ENCODE measurements at places on chromosomes 6 and 20. TPM values are rescaled to one million over a fixed set of nuclear protein-coding genes. Genes with fewer than 3 reads are reported as not detected.

DNA sequence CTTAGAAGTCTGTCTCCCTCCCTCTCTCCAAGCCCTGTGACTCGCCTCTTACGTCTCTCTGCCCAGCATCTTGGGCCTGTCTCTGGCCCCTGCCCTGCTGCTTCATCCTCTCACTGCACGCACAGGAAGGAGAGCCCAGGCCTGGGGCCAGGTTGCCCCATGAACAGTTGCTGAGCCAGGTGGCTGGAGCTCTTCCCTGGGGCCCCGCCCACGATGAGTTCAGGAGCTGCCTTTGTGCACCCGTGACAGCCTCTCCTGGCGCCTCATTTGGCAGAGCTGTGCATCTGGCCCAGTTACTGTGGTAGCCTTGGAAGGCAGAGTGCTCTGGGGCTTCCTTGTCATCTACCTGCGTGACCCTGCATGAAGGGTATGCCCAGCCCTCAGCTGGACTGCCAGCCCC is 44.5 kb downstream of the SLC52A3 start:
- H3K4me1 ChIP-seq: no peaks in the 10 kb centered on the region
- no peak overlapping the region for H3K4me3 ChIP-seq
- H3K36me3 ChIP-seq: no peaks in the 10 kb centered on the region
- DNase-seq: no peak
- H3K27me3 ChIP-seq: peaks cover 37% of the 10 kb centered on the region
- H3K27ac ChIP-seq: no peak overlapping the region

- no peaks in the 10 kb centered on the region for H3K27me3 ChIP-seq
- H3K27ac ChIP-seq: no peak overlapping the region
- DNase-seq: no peak
Observed at GRCh38 chr6:97049253-97050011, 124.9 kb downstream of the KLHL32 start.

- no peaks in the 10 kb centered on the region for H3K27me3 ChIP-seq
- no peaks in the 10 kb centered on the region for H3K4me1 ChIP-seq
- no peak overlapping the region for H3K4me3 ChIP-seq
- H3K27ac ChIP-seq: no peak overlapping the region
- DNase-seq: no peak
Observed at GRCh38 chr6:9901376-9901775, 513.5 kb downstream of the TFAP2A start.

DNA sequence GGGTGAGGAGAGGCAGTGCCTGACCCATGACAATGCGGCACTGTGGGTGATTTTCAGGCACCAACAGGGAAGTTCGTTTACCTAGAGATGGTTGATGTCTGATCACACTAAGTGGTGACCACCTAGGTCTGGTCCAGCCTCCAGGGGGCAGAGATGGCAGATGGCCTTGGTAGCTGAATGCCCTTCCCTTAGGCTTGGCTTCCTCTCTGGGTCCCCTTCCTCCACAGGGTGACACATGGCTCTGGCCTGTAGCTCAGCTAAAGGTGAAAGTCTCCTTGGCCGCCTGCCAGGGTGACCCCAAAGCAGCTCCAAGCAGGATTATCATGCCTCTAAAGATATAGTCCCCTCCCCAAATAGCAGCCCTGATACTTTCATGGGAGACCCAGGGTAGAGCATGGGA is 6.4 kb downstream of the GDAP1L1 start:
- H3K36me3 ChIP-seq: no peaks in the 10 kb centered on the region
- no peak overlapping the region for H3K27ac ChIP-seq
- H3K27me3 ChIP-seq: no peaks in the 10 kb centered on the region
- peaks cover 2% of the 10 kb centered on the region for H3K4me1 ChIP-seq
- no peak overlapping the region for H3K4me3 ChIP-seq

- no peak overlapping the region for H3K27ac ChIP-seq
- H3K27me3 ChIP-seq: peaks cover 31% of the 10 kb centered on the region
- H3K4me3 ChIP-seq: no peak overlapping the region
- H3K4me1 ChIP-seq: no peaks in the 10 kb centered on the region
- no peaks in the 10 kb centered on the region for H3K36me3 ChIP-seq
Observed at GRCh38 chr6:148507774-148508173, 165.1 kb downstream of the SASH1 start.

- peak overlapping the region; percentile 71 for H3K4me3 ChIP-seq
- H3K27me3 ChIP-seq: peaks cover 12% of the 10 kb centered on the region
- no peak for DNase-seq
- H3K27ac ChIP-seq: peak overlapping the region; percentile 74
- peaks cover 17% of the 10 kb centered on the region for H3K4me1 ChIP-seq
Observed at GRCh38 chr6:151757506-151757955, 50.0 kb upstream of the ESR1 start.

DNA sequence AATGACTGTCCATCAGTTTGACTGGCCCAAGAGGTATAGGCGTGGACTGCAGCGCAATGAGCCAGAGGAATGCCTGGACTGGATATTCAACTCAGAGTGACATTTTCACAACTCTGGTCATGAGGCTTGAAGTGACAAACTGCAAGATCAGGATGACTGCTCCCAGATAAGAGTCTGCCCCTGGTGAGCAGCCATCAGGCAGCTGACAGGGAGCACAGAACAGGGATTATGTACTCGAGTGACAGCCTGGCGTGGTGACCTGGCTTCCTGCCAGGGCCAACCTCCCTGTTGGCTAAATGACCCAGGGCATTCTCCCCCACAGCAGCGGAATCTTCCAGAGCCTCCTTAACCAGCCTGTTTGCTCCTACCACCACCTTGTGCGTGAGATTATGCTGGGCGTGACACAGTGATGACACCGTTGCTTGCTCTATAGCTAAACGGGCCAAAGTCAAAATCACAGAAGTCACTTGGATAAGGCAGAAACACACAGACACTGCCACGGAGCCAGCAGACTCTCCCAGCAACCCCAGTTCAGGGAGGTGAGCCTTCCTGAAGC is 209.1 kb upstream of the JARID2 start:
- H3K4me1 ChIP-seq: no peaks in the 10 kb centered on the region
- H3K27me3 ChIP-seq: no peaks in the 10 kb centered on the region
- H3K36me3 ChIP-seq: no peaks in the 10 kb centered on the region
- no peak overlapping the region for H3K27ac ChIP-seq
- H3K4me3 ChIP-seq: no peak overlapping the region

DNA sequence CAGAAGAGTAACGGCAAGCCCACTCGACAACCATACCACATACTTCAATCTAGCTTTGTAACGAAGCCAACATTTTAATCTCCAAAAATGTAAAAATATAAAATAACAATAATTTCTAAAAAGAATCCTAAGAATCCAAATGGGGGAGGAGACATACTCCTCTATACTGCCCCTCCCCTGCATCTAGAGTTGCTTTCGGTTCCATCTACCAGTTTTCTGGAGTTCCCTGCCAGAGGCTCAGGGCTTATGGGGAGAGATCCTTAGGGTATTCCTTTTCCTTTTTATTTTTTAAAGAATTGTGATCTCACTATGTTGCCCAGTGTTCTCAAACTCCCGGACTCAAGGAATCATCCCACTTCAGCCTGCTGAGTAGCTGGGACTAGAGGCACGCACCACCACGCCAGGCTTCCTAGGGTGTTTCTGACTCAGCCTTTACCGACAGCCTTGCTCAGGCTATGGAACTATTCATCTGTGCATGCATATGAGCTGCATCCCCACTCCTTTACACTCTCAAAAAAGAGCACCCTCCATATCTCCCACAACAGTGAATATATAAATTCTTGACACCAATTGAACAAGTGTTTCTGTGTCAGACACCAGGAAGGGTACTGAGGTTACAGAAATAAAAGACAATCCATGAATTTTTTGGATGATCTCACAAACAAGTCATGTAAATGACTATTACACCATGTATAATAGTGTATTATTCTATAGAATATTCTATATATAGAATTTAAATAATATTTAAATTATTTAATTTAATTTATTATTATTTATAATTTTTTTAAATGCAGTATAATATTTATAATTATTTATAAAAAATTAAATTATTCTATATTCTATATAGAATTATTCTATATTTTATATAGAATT is 40.7 kb upstream of the UBR2 start:
- no peak overlapping the region for H3K27ac ChIP-seq
- no peak for DNase-seq
- peaks cover 11% of the 10 kb centered on the region for H3K4me1 ChIP-seq
- H3K27me3 ChIP-seq: no peaks in the 10 kb centered on the region
- peaks cover 4% of the 10 kb centered on the region for H3K36me3 ChIP-seq

GRCh38 chr6:85516168-85516567 is 66.3 kb downstream of the NT5E start:
- DNase-seq: no peak
- no peak overlapping the region for H3K4me3 ChIP-seq
- H3K27me3 ChIP-seq: no peaks in the 10 kb centered on the region
- no peak overlapping the region for H3K27ac ChIP-seq
- H3K36me3 ChIP-seq: peaks cover 19% of the 10 kb centered on the region

DNA sequence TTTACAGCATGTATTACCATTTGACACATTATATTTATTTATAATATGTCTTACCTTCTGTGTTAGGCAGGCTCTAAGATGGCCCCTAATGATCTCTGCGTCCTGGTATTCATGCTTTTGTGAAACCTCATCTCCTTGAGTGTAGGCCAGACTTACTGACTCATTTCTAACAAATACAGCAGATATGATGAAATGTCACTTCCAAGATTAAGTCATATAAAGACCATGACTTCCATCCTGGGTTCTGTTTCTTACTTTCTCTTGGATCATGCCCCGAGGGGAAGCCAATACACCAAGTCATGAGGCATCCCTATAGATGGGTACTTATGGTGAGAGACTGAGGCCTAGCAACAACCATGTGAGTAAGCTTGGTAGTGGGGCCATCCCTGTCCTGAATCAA is 30.2 kb downstream of the ZHX3 start:
- no peaks in the 10 kb centered on the region for H3K4me1 ChIP-seq
- no peaks in the 10 kb centered on the region for H3K27me3 ChIP-seq
- H3K36me3 ChIP-seq: peaks cover 14% of the 10 kb centered on the region
- no peak for DNase-seq
- H3K27ac ChIP-seq: no peak overlapping the region

GRCh38 chr6:129130106-129130505 is 247.2 kb downstream of the LAMA2 start:
- H3K27me3 ChIP-seq: peaks cover 8% of the 10 kb centered on the region
- no peak for DNase-seq
- H3K36me3 ChIP-seq: no peaks in the 10 kb centered on the region
- H3K4me3 ChIP-seq: no peak overlapping the region
- no peak overlapping the region for H3K27ac ChIP-seq
- H3K4me1 ChIP-seq: no peaks in the 10 kb centered on the region

DNA sequence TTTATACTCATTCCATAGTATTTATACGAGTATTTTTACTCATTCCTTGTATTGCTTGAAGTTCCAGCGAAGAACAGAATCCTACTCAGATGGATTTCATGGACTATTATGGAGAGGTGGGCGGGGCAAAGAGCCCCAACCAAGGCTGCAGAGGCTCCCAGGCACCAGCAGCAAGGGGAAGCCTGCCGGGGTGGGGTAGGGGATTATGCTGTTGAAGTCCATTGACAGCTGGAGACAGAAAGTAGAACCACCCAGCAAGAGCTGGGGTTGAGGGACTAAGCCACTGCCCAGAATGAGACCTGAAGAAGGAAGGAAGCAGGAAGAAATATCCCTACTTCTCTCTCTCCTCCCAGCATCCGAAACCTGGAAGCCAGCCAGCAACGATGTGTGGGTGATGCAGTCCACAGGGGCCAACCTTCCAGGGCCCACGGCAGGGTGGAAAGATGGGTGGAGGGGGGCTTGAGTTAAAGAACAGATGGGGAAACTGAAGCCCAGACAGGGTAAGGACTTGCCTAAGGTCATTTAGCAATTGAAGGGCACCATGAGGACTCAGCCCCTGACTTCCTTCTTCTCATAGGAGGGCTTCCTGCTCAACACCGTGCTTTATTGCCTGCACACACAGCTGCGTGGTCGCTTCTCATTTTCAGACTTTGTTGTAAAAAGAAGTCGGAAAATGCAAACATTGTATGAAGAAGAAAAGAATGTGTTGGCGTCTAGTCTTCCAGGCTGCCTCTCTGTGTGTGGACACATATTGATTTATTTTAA is 18.3 kb upstream of the GTSF1L start:
- H3K4me3 ChIP-seq: no peak overlapping the region
- peaks cover 12% of the 10 kb centered on the region for H3K4me1 ChIP-seq
- no peaks in the 10 kb centered on the region for H3K36me3 ChIP-seq
- peaks cover 31% of the 10 kb centered on the region for H3K27me3 ChIP-seq
- DNase-seq: no peak

GRCh38 chr6:135354407-135354806 is 143.1 kb downstream of the AHI1 start:
- no peak overlapping the region for H3K4me3 ChIP-seq
- DNase-seq: no peak
- H3K27me3 ChIP-seq: no peaks in the 10 kb centered on the region
- H3K4me1 ChIP-seq: peaks cover 3% of the 10 kb centered on the region
- no peak overlapping the region for H3K27ac ChIP-seq

- no peak overlapping the region for H3K4me3 ChIP-seq
- H3K27ac ChIP-seq: no peak overlapping the region
- H3K36me3 ChIP-seq: no peaks in the 10 kb centered on the region
- no peak for DNase-seq
Observed at GRCh38 chr6:131331873-131332781, 196.9 kb downstream of the AKAP7 start.

DNA sequence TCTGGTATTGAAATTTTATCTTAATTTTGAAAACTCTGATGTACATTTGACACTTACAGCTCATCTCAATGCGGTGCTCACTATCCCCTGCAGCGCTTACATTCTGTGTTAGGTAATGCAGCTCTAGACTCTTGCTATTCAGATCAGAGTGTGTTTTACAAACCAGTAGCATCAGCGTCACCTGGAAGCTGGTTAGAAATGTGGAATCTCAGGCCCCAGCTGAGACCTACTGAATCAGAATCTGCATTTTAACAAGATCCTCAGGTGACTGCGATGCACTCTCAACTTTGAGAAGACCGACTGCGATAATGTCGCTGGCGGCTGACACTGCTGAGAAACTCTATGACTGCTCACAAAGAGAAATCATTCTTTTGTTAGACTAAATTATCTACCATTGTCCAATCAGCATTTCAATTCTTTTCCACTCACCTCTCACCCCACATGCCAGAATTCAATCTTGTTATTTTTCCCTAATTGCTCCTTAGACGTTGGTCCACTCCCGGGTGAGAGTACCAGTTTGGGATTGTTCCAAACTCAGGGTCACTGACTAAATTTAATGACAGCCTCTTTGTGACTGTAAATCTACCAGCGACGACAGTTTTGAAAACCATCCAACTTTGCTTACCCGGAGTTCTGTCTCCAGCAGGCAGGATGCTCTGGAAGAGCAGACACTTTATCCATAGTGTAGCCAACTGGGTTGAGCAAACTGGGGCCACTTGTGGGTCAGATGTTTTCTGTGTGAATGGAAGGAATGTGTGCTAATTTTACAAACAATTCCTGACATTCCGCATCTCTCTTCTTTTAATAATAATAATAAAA is 140.1 kb upstream of the BTBD3 start:
- H3K4me1 ChIP-seq: no peaks in the 10 kb centered on the region
- H3K36me3 ChIP-seq: peaks cover 3% of the 10 kb centered on the region
- DNase-seq: no peak

Gene FLRT3
- total RNA-seq: not detected

Gene NR2E1
- total RNA-seq: not detected

Gene KLC4
- total RNA-seq: 12.3 TPM

Gene PTGIS
- 0.08 TPM for total RNA-seq

Data from natural killer cell treated with Interleukin-12 subunit alpha and Interleukin-12 subunit beta and Interleukin-15 and Interleukin-18, amount 100 ng/mL, for 72 hours (primary cell).